Right hindlimb (tissue), 1 donor: ENCODE measurements at places on chromosomes 2 and 18.
A peak's percentile ranks its signal among the peaks of the same experiment; 100 is the strongest.

GRCh38 chr2:224410946-224411561, 9.1 kb upstream of the FAM124B start:
- DNase-seq, result no peak

DNA sequence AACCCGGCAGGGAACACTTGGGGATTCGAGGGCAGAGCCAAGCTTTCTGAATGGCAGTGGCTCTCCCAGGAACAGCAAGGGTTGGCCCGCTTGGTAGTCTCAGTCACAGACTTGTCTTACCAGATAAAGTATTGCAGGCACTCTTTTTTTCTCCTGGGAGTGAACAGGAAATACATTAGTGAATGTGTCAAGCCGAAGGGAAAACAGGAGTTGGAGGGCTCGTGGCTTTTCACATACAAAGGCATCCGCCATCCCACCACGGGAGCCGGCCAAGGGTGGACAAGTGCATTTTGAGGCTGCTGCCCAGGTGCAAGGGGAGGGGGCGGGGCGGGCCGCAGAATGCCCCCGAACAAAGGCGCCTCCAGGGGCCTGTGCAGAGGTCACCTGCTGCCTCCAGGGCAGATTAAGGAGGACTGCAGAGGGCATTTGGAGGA, 163.3 kb upstream of the SIX3 start:
- DNase-seq, result no peak

GRCh38 chr2:159799833-159800232, 1.8 kb upstream of the CD302 start:
- DNase-seq, result no peak

GRCh38 chr2:218218268-218219185, 1.5 kb downstream of the ARPC2 start:
- no peak for DNase-seq

- DNase-seq, result no peak
These were observed 475.6 kb upstream of the HS6ST1 start for GRCh38 chr2:128794285-128794684.

DNA sequence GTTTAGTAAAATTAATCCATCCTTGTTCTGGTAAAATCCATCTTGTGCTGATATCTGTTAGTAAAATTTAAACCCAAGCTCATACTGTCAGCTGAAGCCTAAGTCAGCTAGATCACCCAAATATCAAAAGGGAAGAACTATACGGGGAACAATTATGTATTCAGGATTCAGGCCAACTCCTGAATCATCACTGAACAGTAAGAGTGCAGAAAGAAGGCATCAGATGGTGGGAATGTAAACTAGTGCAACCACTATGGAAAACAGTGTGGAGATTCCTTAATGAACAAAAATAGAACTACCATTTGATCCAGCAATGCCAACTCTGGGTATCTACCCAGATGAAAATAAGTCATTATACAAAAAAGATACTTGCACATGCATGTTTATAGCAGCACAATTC, 81.8 kb downstream of the RAPGEF4 start:
- DNase-seq, result no peak

DNA sequence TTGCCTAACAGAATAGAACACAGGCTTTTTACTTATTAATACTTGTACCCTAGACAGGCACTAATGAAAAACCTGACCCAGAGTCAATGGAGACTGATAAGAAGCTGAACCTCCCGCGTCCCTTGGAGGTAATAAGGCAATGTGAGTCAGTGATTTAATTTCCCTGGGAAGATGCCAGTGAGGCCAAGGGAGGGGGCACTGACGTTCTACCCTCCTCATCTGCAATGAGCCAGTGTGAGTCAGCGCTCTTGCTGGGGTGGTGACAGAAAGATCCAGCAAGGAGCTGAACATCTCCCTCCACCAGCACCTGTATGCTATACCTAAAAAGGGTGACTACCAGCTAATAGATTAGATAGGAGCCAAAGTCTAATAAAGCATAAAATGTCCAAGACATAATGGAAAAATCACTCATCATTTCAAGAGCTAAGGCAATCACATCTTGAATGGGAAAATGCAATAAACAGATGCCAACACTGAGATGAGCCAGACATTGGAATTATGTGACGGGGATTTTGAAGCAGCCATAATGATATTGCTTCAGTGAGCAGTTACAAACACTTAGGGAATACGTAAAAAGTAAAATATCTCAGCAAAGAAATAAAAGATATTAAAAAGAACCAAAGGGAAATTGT, 116.9 kb downstream of the TPGS2 start:
- DNase-seq, result no peak

GRCh38 chr18:1663879-1664705, 759.4 kb downstream of the ADCYAP1 start:
- DNase-seq, result peak; percentile 20

DNA sequence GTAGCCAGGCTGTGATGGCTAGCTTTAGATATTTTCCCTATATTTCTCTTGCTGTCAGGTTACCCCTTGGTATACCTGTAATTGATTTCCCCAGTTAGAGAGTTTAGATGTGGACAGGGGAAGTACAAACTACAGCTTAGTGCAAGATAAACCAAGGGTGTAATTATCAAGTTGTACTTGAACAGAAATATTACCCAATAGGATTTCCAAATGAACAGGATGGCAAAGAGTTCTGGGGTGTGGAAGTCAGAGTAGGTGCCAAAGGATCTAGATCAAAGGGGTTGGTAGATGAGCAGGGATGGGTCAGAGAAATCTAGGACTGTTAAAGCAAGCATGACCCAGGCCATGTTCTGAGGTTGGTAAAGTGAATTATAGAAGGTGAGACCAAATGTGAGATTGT, 585.2 kb downstream of the CCDC85A start:
- no peak for DNase-seq

DNA sequence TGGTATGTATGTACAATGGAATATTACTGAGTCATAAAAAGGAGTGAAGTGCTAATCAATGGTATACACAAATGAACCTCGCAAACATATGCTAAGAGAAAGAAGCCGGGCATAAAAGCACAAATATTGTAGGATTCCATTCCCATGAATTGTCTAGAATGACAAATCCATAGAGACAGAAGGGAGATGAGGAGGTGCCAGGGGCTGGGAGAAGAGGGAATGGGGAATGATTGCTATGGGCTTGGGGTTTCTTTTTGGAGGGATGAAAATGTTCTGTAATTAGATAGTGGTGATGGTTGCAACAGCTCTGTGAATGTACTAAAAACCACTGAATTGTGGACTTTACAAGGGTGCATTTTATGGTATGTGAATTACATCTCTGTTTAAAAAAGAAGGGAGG, 73.5 kb downstream of the GLI2 start:
- no peak for DNase-seq

GRCh38 chr18:63237881-63238692, 81.5 kb downstream of the BCL2 start:
- DNase-seq, result peak; percentile 76

GRCh38 chr2:28367667-28368356, 24.8 kb upstream of the FOSL2 start:
- no peak for DNase-seq

DNA sequence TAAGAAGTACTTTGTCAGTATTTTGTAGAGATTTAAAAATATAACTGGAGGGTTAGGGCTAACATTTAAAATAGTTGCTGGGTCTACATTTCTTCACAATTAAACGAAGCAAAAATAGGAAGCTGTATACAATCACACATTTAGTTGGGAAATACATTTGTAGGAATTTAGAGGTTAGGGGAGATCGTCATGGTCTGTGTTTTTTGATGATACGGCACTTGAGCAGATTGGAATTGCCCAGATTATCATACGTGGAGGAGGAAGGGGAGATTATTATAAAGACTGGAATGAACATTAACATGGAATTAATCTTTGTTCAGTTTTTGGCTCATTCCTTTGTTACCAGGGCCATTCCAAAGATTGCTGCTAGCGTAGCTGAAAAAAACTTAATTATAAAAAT, 84.6 kb downstream of the MTA3 start:
- no peak for DNase-seq

- no peak for DNase-seq
These were observed 13.3 kb upstream of the CCDC85A start for GRCh38 chr2:56170504-56170903.

DNA sequence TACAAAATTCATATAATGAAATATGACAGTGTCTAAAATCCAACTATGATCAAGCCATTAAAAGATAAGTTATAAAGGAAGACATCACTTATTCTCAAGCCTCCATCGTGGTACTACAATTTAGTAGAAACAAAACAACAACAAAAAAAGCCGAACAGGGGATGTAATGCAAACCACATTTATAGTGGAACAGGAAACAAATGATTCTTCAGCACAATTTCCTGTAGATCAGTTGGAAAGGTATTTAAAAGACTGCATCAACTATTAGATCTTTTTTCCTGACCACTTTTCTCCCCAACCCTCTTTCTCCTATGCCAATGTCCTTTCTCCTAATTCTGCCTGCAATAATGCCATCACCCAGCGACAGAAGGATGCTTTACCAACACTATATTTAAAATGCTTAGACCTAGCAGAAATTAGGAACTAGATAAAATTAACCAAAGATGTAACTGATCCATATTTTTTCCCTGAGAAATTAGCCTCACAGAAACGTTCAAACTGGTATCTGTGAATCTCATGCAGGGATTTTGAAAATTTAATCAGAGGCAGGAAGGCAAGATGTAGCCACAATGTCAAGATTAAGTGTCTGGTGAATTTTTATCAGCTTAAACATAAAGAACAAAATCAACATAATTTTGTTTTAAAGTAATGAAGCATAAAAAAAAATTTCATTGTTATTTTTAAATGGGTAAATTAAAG, 271.4 kb downstream of the TCF4 start:
- DNase-seq, result no peak

GRCh38 chr2:220555961-220556630, 928.7 kb downstream of the SLC4A3 start:
- no peak for DNase-seq

- DNase-seq, result peak; percentile 23
These were observed 352.5 kb upstream of the ZNF521 start for GRCh38 chr18:25704494-25704893.

- no peak for DNase-seq
These were observed 133.7 kb upstream of the HNRNPA3 start for GRCh38 chr2:177078855-177079254.

GRCh38 chr2:119440873-119441272, 9.2 kb downstream of the TMEM37 start:
- no peak for DNase-seq

- no peak for DNase-seq
These were observed 51.4 kb downstream of the BCL2 start for GRCh38 chr18:63267975-63268721.

- DNase-seq, result no peak
These were observed 8.8 kb downstream of the NFATC1 start for GRCh38 chr18:79404567-79404910.

GRCh38 chr18:48663931-48664847, 125.4 kb downstream of the CTIF start:
- peak; percentile 73 for DNase-seq

GRCh38 chr18:74284980-74285355, 6.8 kb downstream of the CYB5A start:
- DNase-seq, result no peak

DNA sequence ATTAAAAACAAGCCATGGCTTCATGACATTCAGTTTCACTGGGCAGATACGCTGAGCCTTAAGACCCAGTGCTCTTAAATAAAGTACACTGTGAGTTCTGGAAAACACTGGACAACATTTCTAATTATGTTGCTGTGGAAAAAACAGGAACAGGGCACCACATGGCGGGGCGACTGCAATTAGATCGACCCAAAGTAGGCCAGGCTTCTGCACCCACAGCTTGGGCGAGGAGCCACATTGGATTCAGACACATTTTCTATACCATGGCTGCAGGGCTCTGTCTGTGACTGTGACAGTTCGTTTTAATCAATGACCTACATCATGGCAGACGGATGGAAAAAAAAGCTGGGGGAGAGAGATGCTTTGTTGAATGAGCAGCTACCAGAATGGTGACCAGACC, 227.2 kb upstream of the HS6ST1 start:
- no peak for DNase-seq

GRCh38 chr2:64448041-64448426, 5.9 kb upstream of the LGALSL start:
- no peak for DNase-seq

GRCh38 chr2:106269591-106270291, 75.6 kb upstream of the UXS1 start:
- DNase-seq, result peak; percentile 43

- peak; percentile 49 for DNase-seq
These were observed 47.7 kb downstream of the INPP5D start for GRCh38 chr2:233107831-233108300.

- no peak for DNase-seq
These were observed 238.5 kb upstream of the FBXO11 start for GRCh38 chr2:48144777-48145176.

DNA sequence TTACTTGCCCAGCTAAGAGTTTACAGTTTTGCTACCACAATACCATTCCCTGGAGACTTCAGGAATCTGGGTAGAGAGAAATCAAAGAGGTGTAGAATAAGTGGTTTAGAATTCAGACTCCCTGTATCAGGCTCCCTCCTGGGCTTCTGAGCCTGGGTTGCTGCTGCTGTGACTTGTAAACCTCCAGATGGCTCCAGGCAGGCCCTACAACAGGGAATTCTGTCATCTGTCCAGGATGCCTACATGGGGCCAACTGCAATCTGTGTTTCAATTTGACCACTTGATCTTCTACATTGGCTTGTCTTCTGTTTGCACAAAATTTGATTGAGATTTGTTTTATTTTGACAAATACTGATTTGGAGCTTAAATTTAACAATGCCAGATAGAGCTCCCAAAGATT, 183.9 kb downstream of the RAD51AP2 start:
- DNase-seq, result no peak

- peak; percentile 70 for DNase-seq
These were observed 2.0 kb downstream of the BCL11A start for GRCh38 chr2:60551240-60552077.

DNA sequence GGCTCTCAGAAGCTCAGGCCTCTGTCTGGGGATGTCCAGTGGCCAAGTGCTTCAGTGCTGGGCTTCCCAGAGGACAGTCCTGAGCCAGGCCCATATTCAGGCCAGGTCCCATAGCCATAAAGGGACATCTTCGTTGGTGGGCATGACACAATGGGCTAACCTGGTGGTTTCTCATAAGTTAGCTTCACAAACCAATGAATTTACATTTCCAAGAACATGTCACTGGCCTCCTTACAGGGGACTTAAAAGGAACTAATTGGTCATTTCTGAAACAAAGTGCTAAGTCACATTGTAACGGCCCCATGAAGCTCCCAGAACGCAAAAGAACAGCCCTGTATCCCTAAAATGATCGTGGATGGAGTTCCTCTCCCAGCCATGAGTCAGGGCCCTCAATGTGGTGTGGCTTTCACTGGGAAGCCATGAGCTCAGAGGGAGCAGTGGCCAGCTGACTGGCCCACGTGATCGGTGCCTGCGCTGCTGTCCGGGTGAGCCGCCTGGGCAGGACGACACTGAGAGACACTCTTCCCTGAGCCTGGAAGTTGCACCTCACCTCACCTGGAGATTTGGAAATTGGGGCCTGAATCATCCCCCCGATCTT, 163.7 kb upstream of the APCDD1 start:
- DNase-seq, result no peak
